CD4-positive, alpha-beta T cell treated with Interleukin-15 for 4 hours (primary cell): ENCODE measurements at places on chromosomes 2 and 18.

DNA sequence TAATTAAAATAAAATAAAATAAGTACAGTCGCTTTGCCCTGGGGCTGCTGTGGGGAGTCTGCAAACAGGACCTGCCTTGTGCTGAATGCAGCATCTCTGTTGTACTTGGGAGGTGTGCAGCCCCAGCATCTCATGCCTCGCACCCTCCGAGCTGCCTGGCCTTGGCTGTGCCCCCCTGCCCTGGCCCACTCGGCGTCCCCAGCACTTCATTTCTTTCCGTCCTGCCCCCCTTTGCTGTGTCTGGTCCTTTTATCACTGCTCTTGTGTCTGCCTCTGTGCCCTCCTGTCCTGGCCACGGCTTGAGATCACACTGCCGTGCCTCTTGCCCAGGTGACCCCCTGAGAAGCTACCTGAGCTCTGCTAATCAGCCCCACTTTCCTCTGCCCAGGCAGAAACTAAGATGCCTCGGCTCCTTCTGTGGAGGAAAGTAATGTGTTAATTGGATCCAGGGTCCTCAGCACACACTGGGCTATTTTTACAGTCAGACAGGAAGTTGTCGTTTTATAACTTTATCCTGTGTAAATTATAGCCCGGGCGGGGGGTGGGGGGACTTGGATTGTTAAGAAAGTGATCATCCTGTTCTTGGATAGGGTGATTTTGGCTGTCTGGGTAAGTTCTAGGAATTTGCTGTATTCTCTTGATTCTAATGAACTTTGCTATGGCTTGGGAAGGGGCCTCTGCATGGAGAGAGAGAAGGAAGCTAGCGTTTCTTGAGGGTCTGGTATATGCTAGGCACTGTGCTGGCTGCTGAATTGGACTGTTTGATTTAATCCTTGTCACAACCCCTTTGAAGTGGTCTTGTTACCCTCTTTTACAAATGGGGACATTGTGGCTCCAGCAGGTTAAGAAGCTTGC, 69.4 kb downstream of the AGAP1 start:
- no peak for DNase-seq

- DNase-seq = no peak
Observed at GRCh38 chr2:229048134-229048533, 223.0 kb downstream of the PID1 start.

GRCh38 chr18:28412521-28412920, 235.6 kb upstream of the CDH2 start:
- DNase-seq = no peak

DNA sequence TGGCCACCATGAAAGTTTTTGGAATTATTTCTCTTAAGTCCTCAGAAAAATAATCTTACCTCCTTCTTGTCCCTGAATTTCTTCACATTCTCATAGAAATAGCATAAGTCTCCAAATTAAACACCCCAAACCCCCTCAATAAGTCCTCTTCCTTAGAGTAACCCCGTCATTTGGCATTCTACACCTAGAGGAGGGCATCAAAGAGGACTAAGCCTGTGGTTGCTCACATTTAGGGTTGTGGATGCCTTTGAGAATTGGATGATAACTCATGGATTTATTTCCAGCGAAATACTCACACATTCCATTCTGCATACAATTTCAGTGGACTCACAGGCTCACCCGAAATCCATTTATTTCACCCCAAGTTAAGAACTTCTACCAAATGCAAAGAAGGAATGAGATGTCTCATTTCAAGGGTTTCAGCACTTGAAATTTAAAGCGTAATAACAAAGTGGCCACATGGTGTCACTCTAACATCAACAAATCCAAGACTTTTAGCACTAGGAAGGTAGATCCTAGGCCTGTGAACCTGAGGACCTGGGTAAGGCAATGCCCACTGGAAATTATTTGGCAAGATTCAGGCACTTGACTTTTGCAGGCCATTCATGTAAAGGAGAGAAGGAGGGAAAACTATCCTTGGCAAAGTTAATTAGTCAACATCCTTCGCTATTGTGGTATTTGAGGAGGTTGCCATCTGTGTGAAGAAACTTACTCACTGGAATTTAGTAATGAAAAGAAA, 24.6 kb downstream of the DYTN start:
- peak; percentile 58 for DNase-seq

GRCh38 chr2:146623771-146624170, 1221.1 kb upstream of the ACVR2A start:
- no peak for DNase-seq

DNA sequence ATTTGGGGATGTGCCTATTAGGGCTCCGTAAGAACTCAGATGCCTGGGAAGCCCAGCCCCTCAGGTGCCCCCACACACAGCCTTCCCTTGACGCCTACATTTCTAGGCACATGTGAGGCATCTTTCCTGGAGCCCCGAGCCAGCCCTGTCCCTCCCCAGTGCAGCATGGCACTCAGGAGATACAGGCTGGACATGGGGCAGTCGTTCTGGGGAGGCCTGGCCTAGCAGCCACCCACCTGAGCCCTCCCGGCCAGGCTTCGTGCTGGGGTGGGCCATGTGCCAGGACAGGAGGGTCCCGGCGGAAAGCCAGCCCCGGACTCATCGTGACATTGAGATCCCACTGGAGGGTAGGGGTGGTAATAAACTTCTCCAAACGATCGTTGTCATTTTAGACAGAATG, 15.2 kb downstream of the BOK start:
- DNase-seq = no peak

GRCh38 chr2:56801214-56801613, 617.4 kb downstream of the CCDC85A start:
- no peak for DNase-seq

DNA sequence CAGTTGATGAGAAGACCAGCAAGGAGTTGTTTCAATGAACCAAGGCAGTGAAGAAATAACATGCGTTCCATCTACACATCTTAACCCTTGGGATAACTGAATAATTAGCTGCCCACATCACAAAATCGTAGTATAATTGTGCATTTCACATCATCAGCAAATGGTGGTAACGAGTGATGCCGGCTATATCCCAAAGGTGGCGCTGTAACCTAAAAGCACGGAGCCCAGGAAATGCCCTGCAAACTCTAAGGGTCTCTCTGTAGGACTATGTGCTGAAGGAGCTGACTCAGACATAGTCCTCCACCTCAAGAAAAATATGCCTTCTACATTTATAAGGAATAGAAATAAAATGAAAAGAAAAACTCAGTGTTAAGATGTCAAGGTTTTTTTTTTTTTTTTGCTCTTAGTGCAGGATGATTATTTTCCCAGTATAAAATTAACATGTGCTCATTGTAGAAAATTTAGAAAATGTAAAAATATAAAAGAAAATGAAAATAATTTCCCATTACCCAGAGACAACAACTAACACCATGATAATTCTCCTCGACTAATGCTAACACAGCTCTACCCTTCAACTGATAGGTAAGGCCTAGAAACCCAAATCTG, 23.1 kb upstream of the DSG3 start:
- DNase-seq = no peak

DNA sequence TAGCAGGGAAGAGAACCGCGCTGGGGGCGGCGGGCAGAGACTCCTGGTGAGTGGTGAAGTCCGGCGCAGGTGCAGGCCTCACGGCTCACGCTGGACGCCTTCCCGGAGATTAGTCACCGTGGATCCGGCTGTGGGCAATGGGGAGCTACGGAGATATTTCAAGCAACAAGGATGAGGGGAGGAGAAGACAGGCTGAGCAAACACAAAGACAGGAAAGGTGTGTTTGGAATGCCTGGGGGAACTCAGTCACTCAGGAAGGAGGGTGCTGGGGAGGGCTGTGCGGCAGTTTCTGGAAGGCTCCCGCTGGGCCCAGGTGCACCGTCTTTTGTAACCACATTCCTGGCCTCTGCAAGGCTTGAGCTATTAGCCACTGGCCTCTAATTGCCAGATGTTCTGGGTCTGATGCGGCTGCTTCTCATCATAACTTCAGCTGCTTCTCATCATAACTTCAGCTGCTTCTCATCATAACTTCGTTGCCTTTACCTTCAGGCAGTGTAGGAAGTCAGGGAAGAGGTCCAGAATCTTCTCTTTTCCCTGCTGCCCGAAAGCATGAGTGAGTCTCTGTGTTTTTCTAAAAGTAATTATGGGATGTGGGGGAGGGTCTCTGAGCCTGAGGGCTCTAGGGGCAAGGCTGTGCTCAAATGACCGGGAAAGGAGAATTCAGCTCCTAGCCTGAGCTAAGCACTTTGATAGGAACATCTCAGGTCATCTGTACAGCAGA, 118.9 kb downstream of the PXDN start:
- DNase-seq = no peak

GRCh38 chr2:29751390-29751789, 170.0 kb downstream of the ALK start:
- no peak for DNase-seq

GRCh38 chr2:28772351-28772750, 20.7 kb downstream of the PPP1CB start:
- DNase-seq = no peak

GRCh38 chr18:11269257-11269656, 119.9 kb upstream of the PIEZO2 start:
- no peak for DNase-seq

- DNase-seq = no peak
Observed at GRCh38 chr2:218002845-218003180, at the start of gene TNS1. TSS of gene TNS1 (minus strand) at chr2:218002995. CDS start at chr2:218002872, 123 bp downstream.

GRCh38 chr2:68992933-68993332, 18.5 kb downstream of the GKN1 start:
- no peak for DNase-seq

GRCh38 chr18:35406666-35407065, 29.5 kb upstream of the ZNF396 start:
- DNase-seq = no peak

GRCh38 chr2:221050020-221050795, 521.9 kb downstream of the EPHA4 start:
- no peak for DNase-seq

- no peak for DNase-seq
Observed at GRCh38 chr18:76656925-76657827, 162.1 kb upstream of the ZNF516 start.

- no peak for DNase-seq
Observed at GRCh38 chr18:9366126-9366714, 31.6 kb downstream of the TWSG1 start.

- no peak for DNase-seq
Observed at GRCh38 chr2:118055512-118056164, 32.6 kb upstream of the INSIG2 start.

DNA sequence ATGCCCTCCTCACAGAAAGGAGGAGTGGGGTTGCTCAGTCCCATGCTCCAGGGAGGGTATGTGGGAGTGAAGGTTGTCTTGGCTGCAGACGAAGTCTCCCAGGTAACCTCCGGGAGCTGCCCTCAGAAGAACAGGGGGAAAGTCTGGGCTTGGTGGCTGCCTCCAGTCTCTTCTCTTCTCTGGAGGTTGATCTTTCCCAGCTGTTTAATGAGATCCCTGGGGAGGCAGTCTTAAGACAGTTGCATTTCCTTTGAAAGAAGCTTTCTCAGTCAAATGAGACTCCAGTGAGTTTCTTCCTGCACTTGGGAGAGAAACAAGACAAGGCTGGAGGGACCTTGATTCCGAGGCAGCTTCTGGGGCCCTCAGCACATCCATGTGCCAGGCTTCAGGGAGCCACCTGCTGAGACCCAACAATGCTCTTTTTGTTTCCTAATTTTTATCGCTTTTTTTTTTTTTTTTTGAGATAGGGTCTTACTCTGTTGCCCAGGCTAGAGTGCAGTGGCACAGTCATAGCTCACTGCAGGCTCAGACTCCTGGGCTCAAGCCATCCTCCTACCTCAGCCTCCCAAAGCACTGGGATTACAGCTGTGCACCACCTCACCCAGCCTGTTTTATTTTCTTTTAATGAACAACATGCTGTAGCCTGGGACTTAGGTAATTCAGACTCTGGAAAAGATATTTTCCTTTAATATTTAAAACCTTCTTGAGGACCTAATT, 71.7 kb upstream of the TPO start:
- no peak for DNase-seq

GRCh38 chr18:9721893-9722550, 13.9 kb downstream of the RAB31 start:
- DNase-seq = no peak

GRCh38 chr2:174664084-174664759, 66.6 kb upstream of the WIPF1 start:
- no peak for DNase-seq

GRCh38 chr2:61016392-61017002, 1.0 kb upstream of the PEX13 start:
- peak; percentile 0 for DNase-seq

- no peak for DNase-seq
Observed at GRCh38 chr2:203636588-203637470, 69.6 kb upstream of the CD28 start.

GRCh38 chr2:171995586-171995985, 4.2 kb upstream of the METAP1D start:
- no peak for DNase-seq

DNA sequence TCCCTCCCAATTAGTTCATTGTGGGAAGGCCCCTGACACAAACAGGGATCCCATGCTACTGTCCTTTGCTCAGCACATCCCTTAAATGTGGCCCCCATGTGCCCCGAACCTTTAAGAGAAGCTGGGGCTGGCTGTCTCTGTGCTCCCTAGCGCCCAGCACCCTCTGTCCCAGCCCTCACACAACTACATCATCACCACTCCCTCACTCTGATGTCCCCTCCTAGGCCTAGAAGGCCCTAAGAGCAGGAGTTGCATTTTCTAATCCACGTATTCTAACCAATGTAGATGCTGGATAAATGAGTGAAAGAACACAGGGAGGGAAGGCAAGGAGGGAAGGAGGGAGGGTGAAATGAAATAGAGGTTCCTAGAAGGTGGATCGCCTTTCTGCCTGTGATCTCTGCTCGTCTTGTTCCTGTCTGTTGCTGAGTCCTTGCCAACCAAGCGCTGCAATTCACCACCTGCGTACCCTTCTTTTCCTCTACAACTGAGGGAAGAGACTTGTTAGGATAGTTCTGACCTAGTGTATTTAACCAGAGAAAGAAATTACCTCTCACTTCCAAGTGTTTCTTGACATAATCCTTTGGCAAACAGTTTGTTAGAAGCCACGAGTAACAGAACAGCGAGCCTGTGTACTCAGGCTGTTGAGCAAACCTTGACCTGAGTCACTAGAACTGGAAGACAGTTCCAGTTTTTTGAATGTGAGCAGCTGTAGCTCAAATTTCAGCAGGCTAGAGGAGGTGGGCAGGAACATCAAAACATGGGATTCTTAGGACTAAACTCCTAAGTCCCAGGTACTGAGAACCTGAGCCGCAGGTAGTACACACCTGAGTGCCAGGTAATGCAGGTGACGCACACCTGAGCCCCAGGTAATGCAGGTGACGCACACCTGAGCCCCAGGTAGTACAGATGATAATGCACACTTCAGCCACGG, 181.5 kb upstream of the ID2 start:
- no peak for DNase-seq

- peak; percentile 31 for DNase-seq
Observed at GRCh38 chr18:44895176-44895798, 214.6 kb downstream of the SETBP1 start.

- no peak for DNase-seq
Observed at GRCh38 chr2:205483095-205483494, 199.2 kb upstream of the NRP2 start.

DNA sequence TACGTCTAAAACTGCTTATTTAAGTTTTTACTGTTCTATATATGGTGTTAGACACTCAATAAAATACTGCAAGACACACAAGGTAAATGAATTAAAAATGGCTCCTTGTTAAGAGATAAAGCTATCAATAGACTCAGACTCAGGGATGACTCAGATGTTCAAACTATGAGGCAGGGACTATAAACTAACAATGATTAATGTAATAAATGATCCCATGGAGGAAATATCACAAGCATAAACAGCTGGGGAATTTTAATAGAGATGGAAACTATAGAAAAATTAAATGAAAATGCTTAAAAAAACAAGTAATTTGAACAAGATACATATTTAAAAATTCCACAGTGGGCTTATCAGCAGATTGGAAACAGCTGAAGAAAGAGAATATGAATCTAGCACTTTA, 650.8 kb downstream of the DCDC2C start:
- no peak for DNase-seq

GRCh38 chr2:102000813-102001766, 9.3 kb downstream of the IL1R2 start:
- DNase-seq = no peak
